AG08396 (cell line): ENCODE measurements at places on chromosomes 3 and 15.

DNA sequence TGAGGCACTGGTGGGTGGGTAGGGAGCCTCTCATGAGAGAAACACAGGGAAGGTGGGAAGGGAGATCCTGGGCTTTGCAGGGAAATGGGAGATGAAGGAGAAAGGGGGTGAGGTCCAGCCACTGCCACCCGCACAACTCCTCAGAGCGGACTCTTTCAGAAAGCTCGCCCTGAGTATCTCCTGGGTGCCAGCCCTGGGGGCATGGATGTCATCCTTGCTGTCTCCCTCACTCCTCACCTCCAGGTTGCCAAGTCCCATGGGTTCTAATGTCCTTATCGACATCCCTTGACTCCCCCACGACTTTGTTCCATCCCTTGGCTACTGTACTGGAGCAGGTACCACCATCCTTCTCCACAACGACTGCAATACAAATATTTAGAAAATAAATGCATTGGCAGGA, 40.9 kb downstream of the SYNM start:
- no peak for DNase-seq

GRCh38 chr3:190044974-190045373, 75.7 kb downstream of the P3H2 start:
- no peak for DNase-seq

DNA sequence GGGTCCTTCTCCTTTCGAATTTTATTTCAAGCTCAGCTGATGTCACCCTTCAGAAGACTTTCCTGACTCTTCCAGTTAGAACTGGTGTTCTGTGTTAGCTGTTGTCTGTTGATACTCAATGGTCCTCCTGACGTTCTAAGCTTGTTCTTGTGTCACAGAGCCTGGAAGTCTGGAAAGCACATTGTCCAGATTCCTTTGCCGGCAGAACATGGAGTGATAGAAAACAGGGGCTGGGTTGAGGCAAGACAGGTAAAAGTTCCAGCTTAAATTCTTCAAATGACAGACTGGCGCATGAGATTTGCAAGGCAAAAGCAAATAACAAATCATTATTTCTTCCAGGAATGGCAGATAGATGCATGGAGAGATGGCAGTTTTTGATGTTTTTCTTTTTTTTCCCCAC, 102.0 kb upstream of the CLSTN2 start:
- no peak for DNase-seq

DNA sequence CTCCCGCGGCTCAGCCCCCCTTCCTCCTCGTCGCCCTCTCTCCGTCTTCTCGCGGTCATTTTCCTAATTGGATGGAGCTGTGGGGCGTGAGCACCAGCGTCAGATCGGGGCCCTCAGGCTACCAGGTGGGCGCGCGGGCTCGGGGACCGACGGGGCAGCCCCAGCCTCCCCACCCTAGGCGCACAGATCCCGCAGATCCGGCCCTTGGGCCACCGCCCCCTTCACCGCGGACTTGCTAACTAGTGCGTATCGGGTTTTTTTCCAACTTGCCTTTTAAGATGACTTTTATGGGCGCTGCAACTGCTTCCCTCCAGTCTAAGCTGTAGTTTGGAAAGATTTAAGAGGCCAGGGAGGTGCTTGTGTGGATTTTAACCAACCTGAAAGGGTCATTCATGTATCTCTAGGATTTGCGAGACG, 1.3 kb downstream of the ZNF710 start:
- peak; percentile 61 for DNase-seq

DNA sequence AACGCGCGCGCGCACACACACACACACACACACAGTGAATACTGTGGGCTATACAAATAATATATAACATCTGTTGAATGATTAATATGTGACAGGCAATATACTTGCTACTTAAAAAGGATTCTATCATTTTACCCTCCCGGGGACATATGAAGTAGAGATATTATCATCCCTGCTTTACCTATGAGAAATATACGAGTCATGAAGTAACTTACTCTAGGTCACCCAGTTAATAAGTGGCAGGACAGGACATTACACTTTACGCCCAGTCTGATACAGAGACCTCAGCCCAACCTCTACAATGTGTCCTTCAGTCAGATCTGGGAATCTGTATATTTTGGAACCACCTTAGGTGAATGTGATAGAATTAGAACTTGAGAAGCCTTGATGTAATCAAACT, 55.4 kb downstream of the CCDC54 start:
- DNase-seq, result no peak

DNA sequence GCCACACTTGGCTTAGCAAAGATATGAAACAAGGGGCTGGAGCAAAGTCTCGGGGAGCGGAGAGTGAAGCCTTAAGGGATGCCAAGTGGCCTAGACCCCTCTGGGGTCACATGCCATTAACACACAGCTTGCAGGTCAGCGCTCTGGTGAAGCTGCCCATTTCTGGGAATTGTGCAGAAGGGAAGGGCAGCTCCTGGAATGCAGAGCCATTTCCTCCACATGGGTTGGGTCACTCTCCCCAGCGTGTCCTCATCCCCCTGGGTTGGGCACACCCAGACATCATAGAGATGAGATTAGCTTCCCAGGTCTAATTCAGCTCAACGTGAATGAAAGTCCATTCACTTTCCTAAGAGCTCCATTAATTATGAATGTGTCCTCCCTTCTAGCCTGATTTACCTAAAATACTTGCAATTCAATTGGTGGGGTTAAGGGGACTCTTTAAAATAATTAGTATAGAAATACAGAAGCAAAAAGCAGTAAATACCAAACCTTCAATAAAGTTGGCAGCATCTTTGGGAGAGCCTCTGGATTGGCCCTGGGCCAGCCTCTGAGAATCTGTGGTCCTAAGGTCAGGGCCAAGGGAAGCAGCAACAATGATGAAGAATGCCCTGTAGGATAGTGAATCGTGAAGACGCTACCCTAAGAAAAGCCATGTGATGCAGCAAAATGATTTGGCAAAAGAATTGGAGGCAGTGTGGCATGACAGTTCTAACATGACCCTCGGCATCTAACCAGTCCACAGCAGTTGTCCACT, 17.8 kb downstream of the MRAS start:
- DNase-seq, result no peak

DNA sequence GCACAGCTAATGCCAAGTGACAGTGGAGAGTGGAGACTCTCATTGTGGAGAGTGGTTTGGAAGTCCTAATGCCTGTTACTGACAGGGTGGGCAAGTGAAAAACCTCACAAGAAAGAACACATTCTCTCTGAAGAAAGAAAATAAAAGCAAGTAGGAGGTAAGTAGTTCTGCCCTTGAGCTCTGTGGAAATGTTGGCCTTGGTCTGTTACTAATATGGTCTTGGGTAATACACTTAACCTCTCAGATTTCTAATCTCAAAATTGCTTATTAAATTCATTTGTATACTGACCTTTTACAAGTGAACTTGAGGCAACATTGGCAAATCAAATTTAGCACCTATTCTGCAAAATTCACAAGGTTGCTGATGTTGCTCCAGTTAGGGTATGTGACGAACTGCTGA, 291.6 kb upstream of the CBLB start:
- no peak for DNase-seq

GRCh38 chr3:174100744-174101143, 703.2 kb downstream of the NLGN1 start:
- no peak for DNase-seq

GRCh38 chr3:193686665-193687483, 93.9 kb downstream of the OPA1 start:
- no peak for DNase-seq

DNA sequence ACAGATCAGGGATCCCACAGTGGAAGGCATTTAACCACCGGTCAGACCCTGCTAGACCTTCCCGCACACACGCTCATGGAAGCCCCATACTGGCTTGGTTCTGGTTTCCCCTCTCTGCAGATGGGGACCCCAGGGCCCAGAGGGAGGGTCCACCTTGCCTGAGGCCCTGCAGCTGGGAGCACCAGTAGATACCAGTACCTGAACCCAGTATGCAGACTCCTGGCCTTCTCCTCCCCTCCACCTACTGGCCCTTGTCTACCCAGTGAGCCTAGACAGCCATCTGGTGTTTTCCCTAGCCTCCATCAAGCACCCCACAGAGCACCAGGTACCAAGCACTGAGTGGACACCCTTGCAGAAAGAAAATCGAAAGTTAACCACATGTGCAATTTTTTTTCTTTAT, 65.1 kb downstream of the MEGF11 start:
- no peak for DNase-seq

DNA sequence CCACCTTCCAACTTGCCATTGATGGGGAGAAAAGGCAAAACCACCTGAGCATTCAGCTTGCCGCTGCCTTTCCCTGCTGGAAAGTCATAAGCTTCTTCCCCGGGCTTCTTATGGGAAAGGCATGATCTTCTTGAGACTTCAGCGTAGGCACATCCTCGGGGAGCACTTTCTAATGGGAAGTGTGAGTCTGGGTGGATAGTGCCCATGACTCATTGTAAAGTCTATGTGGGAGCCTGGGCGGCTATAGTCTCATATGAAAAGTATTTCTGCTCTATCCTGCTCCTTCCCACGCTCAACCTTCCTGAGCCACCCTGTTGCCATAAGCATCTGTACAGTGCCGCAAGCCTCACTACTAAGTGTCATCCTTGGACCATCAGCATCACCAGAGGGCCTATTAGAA, 309.9 kb upstream of the THBS1 start:
- peak; percentile 63 for DNase-seq
